Activated CD4-positive, alpha-beta T cell treated with anti-CD3 and anti-CD28 coated beads for 1 hour (primary cell): ENCODE measurements at places on chromosomes 13 and 19.

DNA sequence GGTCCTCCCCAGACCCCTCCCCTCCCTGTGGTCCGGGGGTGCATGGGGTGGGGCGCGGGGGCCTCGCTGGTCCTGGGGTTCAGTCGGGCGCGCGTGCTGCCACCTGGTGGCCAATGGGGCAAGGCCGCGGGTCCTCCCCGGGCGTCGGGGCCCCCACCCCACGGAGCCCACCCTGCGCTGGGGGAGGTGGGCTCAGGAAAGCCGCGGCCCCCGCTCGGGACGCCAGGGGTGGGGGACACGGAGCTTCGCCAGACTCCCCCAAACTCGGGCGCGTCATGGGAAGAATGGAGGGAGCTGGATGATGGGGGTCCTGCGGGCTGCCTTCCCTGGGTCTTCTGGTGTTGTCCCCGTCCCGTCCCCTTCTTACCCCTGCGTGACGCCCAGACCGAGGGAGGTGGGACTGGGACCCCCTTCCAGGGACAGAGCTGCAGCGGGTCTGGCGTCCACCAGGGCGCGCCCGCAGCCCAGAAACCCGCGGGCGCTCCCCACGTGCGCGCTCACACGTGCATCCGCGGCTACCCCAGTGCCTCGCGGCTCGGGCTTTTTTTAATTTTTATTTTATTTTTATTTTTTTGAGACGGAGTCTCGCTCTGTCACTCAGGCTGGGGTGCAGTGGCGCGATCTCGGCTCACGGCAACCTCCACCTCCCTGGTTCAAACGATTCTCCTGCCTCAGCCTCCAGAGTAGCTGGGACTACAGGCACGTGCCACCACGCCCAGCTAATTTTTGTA, 19.8 kb upstream of the TCF3 start:
- peak; percentile 44 for DNase-seq

GRCh38 chr19:57434386-57435061, 601 bp upstream of the ZNF749 start:
- DNase-seq: no peak

GRCh38 chr19:45542234-45542668, 35.0 kb downstream of the VASP start:
- DNase-seq: no peak

- no peak for DNase-seq
Observed at GRCh38 chr13:33524086-33524485, 238.5 kb upstream of the STARD13 start.

GRCh38 chr19:29840066-29840950, 28.5 kb downstream of the CCNE1 start:
- DNase-seq: no peak
